ENCODE measurements at places on chromosomes 5 and 9.
A peak's percentile ranks its signal among the peaks of the same experiment; 100 is the strongest.

- no peak for DNase-seq
Observed at GRCh38 chr5:138082033-138082432, 1.8 kb upstream of the WNT8A start.

- DNase-seq = no peak
Observed at GRCh38 chr5:31731016-31731415, 92.1 kb downstream of the PDZD2 start.

DNA sequence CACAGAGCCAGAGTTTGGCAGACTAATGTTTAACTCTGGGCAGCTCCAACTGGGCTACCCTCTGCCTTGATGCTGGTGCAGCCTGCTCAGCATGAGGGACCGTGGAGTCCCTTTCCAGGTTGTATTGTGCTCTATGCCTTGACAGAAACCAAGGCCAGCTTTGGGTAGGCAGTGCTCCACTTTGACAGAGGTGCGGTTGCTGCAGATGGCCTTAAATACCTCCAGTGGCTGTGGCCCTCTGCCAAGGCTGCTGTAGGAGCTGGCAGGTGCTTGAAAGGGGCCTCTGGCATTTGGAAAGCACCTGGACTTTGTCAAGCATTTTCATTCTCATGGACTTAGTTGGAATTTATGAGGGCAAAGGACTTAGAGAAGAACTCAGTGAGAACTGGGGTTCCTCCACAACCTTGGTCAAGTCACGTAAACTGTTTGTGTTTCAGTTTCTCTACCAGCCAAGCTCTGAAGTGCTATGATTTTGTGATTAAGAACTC, 249.7 kb upstream of the ZNF462 start:
- no peak for DNase-seq

DNA sequence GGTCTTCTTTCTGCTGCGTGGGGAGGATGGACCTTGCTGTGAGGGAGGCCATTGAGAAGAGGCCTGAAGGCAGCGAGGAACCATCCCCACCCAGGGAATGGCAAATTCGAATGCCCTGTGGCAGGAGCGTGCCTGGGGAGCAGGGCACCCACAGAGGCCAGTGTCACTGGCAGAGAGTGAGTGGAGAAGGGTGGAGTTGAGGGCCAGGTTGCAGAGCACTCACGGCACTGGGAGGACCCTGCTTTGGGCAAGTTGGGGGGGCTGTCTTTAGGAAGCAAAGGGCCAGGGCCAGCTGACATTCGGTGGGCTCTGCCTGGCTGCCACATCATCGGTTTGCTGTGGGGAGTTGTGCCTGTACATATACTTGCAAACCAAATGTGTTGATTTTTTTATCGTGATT, 47.2 kb downstream of the SYK start:
- no peak for DNase-seq

DNA sequence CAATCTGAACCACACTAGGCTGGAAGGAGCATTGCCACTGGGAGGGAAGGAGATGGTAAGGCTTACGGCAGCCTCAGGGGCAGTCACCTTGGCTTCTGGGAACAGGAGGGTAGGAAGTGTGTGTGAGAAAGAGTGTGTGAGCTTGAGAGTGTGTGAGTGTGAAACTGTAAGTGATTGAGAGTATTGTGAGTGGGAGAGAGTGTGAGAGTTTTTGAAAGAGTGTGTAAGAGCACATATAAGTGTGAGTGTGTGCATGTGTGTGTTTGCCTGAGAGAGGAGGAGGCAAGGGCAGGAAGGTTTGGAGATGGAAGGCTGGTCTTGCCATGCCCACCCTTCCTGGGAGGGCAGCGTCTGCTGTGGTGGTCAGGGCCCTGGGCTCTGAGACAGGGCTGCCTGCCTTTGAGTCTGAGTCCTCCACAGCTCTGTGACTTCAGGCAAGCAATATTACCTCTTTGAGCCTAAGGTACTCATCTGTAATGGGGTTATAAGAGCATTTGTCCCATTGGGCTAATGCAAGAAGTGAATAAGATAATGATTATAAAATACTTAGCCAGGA, 51.9 kb upstream of the BOD1 start:
- no peak for DNase-seq

GRCh38 chr9:89929315-89929672, 324.5 kb downstream of the GADD45G start:
- no peak for DNase-seq

DNA sequence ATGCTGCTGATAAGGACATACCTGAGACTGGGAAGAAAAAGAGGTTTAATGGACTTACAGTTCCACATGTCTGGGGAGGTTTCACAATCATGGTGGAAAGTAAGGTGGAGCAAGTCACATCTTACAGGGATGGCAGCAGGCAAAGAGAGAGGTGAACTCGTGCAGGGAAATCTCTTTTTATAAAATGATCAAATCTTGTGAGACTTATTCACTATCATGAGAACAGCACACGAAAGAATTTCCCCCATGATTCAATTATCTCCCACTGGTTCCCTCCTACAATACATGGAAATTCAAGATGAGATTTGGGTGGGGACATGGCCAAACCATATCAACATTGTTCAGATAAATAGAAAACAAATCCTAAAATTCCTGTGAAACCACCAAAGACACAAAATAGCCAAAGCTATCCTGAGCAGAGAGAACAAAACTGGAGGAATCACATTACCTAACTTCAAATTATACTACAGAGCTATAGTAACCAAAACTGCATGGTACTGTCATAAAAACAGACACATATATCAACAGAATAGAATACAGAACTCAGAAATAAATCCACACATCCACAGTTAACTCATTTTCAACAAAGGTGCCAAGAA, 230.5 kb upstream of the TRIM32 start:
- no peak for DNase-seq

GRCh38 chr5:178290376-178290775, 57.8 kb upstream of the PHYKPL start:
- no peak for DNase-seq

GRCh38 chr5:132094393-132095076, 20.9 kb downstream of the CSF2 start:
- DNase-seq = peak; percentile 93

- DNase-seq = peak; percentile 54
Observed at GRCh38 chr5:98827161-98827560, 53.7 kb downstream of the RGMB start.

DNA sequence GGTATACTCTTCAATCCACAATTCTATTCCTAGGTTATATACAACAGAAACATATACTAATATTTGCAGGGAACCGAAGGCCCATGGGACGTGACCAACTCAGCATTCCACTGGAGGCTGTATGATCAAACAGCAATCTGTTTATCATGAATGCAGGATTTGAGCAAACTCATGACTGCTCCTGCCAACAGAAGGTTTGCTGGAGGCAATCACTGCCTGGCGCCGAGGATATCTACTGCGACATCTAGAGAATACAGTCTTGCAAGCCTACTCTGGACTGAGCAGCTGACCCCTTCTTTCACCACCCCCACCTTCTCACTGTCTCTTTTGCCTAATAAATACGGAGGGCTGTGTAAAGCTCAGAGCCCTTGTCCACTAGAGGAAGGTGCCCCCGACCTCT, 90.5 kb upstream of the CDH10 start:
- DNase-seq = no peak

DNA sequence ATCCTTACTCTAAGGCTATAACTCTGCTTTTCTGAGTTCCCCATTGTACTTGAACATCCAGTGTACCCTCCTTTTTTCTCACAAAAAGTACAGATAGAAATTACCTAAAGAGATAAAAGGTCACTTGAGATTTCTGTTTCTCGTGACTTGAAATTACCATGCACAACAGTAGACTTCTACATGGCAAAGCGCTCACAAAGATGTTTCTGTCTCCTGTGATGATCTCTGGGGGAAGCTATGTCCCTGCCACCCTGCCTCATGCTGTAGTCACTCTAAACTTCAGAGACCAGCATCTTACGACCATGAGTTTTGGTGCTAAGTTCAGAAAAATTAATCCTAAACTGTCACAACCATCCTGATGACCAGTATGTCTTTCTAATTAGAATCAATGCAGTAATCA, 36.2 kb downstream of the NFIB start:
- DNase-seq = no peak

GRCh38 chr9:110942522-110942921, 95.7 kb downstream of the LPAR1 start:
- peak; percentile 66 for DNase-seq

DNA sequence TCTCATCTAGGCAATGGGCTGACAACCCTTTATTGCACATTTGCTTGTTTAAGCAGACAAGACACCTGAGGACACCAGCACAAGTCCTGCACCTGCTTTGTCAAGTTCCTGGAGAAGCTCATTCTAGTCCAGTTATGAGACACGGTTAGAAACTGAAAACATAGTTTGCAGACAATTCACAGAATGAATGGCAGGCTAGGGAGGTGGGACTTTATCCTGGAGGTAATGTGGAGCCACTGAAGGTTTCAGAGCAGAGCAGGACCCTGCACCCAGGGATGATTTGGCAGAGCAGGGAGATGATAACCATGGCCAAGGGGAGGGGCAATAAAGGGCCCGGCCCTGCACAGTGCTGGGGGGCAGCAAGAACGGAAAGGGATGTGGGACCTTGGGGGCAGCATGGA, 50.7 kb upstream of the SLC25A51 start:
- DNase-seq = no peak

DNA sequence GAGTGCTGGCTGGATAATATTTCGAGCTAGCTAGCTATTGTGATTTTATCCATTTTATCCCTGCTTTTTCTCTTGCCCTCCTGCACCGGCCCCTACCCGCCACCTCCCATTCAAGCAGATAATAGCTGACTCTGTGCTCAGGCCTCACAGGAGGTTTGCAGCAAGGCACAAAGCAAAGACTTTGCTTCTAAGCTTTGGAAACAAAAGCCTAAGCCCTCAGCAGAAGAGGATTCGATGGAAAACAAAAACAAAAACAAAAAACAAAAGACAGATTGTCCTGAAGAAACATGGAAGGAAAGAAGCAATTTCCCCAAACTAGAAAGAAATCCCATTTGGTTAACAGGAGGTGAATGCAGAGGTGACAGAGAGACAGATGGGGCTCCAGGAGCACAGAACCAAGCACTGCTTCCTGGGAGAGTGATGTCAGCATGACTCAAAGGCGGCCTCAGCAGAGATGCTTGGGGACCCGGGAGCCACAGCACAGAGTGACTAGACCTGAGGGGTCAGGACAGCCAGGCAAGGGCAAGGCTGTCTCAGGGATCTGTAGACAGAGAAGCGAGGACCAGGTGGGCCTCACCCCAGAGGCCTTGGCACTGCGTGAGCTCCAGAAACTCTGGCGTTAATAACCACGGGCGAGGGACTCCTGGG, 28.4 kb downstream of the MTX3 start:
- peak; percentile 45 for DNase-seq

GRCh38 chr5:133052317-133053175, 733 bp downstream of the HSPA4 start:
- peak; percentile 66 for DNase-seq

- DNase-seq = peak; percentile 96
Observed at GRCh38 chr9:129823935-129824601, at the start of gene TOR1A. Gene TOR1A, minus strand, starts transcription at chr9:129824136. Its CDS starts 51 bp downstream, at chr9:129824085.

DNA sequence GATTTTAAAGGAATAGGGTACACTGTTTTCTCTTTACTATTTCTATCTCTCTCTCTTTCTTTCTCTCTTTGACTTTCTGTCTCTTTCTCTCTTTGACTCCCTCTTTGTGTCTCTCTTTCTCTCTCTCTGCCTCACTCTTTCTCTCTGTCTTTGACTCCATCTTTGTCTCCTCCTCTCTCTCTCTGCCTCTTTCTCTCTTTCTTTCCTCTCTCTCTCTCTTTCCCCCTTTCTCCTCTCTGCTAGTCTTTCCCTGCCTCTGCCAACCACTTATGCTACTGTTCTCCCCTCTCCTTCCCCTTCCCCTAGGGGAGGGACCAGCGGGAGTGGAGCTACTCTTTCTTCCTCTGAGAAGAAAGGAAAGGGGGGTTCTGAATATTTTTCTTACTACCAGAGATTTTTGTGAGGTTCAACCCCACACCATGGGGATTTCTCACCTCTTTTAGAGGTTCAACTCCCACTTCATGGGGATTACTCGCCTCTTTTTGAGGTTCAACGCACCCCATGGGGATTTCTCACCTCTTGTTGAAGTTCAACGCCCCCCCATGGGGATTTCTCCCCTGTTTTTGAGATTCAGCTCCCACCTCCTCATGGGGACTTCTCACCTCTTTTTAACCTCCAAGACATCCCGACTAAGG, 309.9 kb downstream of the NR3C1 start:
- no peak for DNase-seq

DNA sequence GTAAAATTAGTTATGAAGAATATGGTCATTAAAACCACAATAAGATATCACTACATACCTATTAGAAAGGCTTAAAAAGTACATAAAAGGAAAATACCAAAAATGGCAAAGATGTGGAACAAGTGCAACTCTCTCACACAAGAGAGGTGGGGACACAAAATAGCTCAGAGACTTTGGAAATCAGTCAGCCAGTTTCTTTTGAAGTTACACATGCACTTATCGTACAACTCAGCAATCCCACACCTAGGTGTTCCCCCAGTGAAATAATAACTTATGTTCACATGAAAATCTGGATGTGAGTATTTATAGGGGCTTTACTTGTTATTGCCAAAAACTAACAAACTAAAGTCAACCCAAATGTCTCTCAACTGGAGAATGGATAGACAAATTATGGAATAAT, 9.8 kb upstream of the RICTOR start:
- no peak for DNase-seq

DNA sequence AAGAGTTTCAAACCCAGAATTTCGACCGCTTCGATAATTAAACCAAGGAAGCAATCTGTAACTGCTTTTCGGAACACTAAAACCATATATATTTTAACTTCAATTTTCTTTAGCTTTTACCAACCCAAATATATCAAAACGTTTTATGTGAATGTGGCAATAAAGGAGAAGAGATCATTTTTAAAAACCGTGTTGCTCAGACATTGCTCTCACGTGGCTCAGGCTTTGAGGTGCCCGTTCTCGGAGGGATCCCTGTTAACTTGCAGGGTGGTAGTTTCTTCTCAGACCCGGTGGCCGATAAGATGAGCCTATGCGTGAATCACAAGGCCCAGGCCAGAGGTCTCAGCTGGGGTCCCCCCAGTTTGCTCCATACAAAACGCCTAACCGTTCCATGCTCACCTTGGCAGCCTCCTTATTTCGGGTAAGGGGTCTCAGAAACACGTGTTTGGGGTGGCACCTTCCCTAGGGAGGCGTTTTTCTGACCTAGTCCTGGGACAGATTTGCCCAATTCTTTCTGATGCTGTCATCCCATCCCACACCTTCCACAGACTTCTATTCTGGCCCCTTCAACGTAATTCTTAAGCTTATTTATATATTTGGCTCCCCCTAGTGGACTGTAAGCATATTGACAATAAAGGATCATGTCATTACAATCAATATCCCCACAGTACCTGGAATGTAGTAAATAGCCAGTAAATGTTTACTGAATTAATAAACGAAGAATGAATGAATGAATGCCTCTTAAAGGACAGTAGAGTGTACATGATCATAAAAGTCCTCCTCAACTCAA, 48.1 kb downstream of the THBS4 start:
- DNase-seq = peak; percentile 82

Measured in AG08395 (cell line).